ENCODE measurements at places on chromosomes 13 and 19.

DNA sequence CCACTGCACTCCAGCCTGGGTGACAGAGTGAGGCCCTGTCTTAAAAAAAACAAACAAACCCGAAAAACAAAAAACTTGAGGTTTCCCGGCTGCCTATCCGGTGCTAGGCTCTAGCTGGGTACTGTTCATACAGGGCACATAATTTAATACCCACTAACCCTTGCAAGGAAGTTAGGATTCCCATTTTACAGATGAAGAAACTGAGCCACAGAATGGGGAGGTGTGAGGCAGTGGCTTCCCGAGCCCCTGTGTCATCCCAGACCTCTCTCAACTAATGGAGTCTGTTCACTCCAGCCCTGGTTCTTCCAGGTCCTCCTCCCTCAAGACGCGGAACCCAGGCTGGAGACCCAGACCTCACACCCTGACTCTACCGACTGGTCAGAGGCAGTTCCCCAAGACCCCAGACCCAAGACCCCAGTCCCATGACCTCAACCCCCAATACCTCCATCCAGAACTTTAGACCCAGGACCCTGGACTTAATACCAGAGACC, 576 bp downstream of the APBA3 start:
- no peak for DNase-seq

GRCh38 chr13:78137404-78138142, 218.9 kb upstream of the EDNRB start:
- DNase-seq: peak; percentile 78

DNA sequence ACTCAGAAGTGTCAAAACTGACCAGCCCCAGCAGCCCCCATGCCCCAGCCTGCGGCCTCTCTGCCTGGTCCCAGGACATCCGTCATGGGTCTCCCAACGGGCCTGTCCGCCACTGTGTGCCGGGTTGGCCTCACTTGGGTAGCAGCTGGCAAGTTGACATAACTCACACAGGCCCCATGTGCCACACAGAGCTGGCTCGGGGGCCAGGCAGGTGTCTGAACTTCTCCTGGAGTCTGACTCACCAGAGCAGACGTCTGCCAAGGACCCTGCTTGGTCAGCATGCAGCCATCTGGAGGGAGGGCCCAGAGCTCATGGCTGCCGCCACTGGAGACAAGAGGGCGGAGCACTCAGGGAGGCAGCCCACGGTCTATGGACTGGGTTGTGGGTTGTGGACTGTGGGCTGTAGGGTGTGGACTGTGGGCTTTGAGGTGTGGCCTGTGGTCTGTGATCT, 32.0 kb upstream of the TMEM255B start:
- no peak for DNase-seq

DNA sequence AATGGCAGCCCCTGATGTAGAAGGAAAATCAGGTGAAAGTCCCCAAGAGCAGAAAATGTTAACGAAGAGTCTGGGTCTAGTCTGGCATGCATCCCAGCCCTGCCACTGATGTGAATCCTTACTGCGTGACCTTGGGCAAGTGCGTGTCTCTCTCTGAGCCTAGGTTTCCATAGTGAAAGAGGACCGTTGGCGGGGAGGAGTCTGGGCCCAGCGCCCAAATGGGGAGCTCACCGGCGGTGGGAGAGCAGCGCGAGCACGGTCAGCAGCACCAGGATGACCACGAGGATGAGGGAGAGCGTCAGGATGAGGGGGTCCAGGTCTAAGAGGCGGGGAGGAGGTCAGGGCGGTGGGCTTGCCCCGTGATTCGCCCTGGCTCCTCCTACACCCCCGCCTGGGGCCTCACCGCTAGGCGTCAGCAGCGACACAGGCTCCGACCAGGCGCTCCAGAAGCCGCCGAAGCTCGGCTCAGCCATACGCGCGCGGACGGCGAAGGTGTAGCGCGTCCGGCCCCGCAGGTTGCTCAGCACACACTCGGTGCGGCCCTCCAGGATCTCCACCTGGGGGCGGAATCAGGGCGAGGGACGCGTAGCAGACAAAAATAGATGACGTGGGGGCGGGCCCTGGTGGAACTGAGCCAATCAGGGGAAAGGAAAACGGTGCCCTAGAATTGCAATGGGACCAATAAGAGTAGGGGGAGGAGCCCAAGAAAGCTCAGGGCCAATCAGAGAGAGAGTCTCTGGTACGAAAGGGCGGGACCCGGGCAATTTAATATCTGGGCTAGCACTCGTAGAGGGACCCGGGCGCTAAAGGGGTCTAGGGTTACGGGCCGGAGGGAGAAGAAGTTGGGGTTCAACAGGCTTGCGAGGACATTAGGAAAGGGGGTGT, 3.2 kb downstream of the EPOR start:
- peak; percentile 93 for DNase-seq

DNA sequence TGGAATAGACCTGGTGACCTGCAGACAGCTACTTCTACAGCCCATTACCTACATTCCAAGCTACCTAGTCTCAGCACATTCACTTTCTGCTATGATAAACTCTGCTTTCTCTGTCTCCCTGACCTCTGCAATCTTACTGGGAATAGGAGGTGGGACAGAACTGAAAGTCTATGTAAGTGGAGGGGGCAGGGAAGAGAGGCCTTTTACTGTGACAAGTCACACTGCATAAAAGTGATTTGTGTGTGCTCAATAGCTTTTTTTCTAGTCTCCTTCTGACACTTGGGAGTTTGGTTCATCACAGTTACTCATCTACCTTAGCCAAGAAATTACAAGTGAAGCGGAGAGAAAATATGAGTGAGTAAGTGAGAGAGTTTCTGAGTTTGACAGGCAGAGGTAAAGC, 322.4 kb downstream of the OLFM4 start:
- no peak for DNase-seq

- DNase-seq: no peak
Observed at GRCh38 chr13:31073859-31074718, 87.6 kb downstream of the HSPH1 start.

DNA sequence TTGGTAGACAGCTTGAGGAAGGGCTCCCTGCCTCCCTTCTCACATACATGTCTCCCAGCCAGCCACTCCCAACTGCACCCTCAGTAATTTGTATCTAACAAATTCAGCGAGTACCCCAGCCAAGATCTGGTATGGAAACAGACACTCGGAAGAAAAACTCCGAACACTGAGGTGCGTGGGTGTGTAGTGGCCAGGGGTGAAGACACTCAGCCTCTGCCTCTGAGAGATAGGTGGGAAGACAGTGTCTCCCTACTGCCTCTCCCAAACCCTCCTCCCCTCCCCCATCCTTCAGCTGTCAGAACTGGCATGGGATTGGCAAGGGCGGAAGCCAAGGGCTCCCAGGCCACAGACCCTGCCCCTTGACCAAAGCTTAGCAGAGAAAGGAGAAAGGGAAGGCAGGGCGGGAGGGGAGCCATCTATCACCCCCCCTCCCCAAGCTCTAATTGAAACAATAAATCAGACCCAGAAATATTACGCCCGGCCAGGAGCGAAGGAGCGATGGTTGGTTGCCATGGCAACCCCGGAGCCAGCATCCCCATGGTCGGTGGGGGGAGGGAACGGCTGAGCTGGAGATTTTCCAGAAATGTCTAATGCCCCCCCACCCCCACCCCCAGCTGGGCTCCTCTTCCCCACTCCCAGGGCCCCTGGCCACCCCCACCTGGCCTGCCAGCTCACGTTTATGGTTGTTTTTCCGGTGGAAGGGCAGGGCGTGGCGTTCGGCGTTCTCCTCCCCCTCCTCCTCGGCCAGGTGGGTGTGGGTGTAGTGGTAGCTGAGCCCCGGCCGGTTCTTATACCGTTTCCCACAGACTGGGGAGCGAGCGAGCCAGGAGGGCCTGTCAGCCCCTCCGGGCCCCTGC, 7.0 kb downstream of the DPF1 start:
- no peak for DNase-seq

DNA sequence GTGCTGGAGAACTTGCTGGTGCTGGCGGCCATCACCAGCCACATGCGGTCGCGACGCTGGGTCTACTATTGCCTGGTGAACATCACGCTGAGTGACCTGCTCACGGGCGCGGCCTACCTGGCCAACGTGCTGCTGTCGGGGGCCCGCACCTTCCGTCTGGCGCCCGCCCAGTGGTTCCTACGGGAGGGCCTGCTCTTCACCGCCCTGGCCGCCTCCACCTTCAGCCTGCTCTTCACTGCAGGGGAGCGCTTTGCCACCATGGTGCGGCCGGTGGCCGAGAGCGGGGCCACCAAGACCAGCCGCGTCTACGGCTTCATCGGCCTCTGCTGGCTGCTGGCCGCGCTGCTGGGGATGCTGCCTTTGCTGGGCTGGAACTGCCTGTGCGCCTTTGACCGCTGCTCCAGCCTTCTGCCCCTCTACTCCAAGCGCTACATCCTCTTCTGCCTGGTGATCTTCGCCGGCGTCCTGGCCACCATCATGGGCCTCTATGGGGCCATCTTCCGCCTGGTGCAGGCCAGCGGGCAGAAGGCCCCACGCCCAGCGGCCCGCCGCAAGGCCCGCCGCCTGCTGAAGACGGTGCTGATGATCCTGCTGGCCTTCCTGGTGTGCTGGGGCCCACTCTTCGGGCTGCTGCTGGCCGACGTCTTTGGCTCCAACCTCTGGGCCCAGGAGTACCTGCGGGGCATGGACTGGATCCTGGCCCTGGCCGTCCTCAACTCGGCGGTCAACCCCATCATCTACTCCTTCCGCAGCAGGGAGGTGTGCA, 587 bp downstream of the S1PR4 start:
- DNase-seq: peak; percentile 30

DNA sequence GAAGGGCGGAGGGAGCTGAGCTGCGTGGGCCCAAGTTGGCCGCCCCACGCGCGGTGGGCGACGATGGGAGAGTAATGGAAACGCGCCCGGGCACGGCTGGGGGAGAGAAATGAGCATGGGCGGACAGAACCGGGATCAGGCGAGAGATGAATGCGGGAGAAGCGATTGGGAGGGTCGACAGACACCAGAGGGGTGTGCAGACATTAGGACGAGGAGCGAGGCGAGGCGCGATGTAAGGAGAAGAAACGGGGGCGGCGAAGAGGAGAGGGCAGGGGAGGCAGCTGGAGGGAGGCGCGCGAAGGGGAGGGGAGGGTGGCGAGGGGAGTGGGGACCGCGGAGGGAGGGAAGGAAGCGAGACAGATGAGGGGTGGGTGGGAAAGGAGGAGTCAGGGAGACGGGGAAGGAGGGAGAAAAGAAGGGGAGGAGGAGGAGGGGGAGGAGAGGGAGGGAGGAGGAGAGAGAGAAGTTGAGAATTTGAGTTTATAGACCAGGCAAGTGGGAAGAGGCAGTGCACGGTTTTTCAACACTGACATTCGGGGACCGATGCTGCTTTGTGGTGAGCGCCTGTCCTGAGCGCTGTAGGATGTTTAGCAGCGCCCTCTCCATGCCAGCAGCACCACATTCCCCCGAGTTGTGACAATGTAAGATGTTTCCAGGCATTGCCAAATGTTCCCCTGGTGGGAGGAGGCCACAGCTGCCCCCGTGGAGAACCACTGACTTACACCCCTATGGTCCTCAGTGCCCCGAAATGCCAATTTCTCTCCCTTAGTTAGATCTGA, at the start of gene SHISA7:
TSS of gene SHISA7 (minus strand) at position 256 of the 779 bp plus-strand sequence. CDS start 437 bp downstream, outside the sequence.
- no peak for DNase-seq

DNA sequence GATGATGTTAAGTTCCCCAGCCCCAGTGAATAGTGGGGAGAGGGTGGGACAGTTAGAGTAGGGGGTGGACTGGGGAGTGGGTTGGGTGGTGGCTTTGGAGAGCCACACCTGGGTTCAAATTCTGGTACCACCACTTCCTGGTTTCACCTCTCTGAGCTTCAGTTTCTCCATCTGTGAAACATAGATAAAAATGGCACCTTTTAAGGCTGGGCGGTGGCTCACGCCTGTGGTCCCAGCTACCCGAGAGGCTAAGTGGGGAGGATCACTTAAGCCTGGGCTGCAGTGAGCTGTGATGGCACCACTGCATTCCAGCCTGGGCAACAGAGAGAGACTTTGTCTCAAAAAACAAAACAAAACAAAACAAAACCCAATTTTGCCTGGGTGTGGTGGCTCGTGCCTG, 5.9 kb downstream of the VAV1 start:
- no peak for DNase-seq

DNA sequence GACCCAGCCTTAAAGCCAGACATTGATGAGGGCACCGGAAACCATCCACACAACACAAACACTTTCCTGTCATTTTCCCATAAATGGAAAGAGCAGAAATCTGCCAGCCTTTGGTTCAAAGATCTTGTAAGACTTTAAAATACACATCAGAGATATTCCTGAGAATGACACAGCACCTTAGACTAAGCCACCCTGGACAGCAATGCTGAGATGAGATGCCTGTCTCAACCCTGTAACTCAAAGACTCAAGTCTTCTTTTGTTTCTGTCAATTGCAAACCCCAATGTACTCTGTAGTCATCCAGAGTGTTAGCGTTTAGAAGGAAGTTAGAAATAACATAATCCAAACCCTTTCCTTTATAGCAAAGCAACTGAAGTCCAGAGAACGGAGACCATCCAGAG, 119.2 kb downstream of the CCNA1 start:
- no peak for DNase-seq

DNA sequence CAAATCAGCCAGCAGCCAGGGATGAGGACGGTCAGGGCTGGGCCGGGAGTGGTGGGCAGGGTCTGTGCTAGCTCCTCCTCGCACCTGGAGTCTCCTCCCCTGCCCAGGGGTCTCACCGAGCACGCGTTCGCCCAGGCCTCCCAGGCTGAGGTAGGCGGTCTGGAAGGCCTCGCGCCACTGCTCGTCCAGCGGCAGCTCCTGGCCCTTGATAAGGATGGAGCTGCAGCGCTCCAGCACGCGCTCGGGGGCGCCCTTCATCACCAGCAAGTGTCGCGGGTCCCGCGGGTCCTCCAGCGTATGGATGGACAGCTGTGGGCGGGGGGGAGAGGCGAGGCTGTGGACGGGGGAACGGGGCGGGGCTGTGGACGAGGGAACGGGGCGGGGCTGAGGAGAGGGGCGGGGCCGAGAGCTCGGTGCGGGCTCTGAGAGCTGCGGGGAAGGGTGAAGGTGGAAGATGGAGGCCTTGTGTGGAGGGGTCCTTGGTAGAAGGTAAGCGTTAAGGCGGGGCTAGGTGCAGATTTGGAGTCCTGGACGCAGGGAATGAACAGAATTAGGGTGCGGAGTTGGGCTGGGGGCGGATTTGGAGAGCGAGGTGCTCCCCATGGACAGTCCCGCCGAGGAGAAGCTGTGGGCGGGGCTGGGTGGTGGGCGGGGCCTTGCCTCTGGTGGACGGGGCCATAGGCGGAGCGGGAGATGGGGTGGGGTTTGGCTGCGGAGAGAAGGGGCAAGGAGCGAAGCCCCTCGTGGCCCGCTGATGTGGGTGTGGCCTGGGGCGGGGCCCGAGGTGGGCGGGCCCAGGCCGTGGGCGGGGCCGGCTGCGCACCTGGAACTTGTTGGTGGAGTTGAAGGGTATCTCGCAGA, 5.7 kb downstream of the ATP4A start:
- DNase-seq: peak; percentile 24

DNA sequence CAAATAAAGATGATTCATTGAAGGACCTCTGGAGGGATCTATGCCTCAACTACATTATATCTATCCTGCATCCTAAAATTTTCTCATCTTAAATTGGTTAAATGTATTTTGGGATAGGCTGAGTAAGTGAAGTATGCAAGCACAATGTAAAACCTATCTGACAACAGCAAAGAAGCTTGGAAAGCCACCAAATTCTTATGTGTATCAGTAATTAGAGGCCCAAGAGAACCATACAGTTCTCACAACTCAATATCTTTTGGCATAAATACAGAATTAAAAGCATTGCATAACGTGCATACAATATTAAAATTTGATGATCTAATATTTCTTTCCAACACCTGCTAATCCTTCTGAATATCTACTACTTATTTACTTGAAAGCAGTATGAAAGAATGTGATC, 13.0 kb downstream of the POSTN start:
- DNase-seq: no peak

All from inflammatory macrophage treated with lipopolysaccharide for 1 hour (primary cell).